ENCODE measurements at places on chromosomes 6 and 20.

- DNase-seq = no peak
These were observed 184.2 kb downstream of the LY86 start for GRCh38 chr6:6772751-6773150.

- DNase-seq = no peak
These were observed 94.5 kb upstream of the LRFN2 start for GRCh38 chr6:40681622-40682021.

- DNase-seq = no peak
These were observed 56.5 kb downstream of the UBE2V1 start for GRCh38 chr20:50056408-50056926.

DNA sequence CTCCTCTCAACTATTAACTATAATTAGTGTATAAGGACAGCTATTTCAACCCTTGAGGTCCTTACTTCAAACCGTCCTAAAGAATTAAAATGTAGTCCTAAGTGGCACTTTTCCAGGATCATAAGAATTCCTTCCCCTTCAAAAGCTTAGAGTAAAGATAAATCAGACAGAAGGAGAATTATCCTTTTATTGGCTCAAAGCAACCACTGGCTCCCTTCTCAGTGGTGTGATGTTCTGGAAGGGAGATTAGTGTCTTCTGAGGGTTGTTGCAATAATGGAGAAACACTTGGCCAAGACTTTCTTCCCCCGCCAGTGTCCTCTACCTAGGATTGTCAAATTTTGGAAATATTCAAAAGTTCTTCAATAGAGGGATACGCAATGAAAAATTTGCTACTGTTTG is 89.1 kb upstream of the PLEKHG1 start:
- DNase-seq = no peak

- DNase-seq = peak; percentile 76
These were observed 110.3 kb upstream of the TCF21 start for GRCh38 chr6:133778414-133779130.

- no peak for DNase-seq
These were observed 125.1 kb downstream of the MRPL14 start for GRCh38 chr6:44002067-44002592.

DNA sequence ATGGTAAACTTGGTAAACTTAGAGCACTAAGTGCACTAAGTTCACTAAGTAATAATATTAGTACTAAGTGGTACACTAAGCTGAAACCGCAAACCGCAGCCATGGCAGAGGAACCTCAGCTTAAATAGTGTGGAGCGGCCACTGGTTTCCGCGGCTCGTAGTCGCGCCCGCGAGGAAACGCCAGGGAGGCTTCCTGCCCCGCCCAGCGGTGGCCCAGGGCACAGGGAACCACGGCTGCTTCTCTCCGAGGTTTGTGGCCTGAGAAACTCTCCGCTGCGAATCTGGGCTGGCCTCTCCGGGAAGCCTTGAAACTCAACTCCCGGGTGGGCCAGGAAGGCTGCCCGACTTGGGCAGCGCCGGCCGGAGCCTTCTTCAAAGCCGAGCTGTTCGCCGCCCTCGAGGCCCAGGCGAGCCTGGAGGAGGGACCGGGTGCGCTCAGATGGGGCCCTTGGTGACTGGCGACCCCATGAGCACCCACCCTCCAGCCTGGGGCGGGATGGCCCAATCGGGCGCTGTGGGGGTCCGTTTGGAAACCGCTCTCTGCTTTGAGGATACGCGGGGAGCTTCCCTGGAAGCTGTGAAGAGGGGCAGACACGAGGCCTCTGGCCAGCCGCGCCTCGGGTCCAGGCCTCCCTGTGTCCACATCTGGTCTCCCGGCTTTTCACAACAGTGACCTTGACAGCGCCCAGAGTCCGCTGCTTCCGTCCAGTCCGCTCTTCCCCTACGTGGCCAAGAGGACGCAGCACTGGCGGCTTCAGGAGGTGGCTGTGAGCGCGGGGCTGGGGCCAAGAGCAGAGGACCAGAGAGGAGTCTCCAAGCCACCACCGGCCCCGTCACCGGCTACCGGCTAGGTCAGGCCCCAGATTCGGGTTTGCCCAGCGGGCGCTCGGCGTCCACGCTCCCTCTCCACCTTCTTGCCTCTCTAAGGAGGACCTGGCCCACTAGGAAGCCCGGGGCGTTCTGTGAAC is 25.4 kb upstream of the HLA-E start:
- peak; percentile 47 for DNase-seq

All from M059J (cell line).